ENCODE measurements at places on chromosomes 6 and 20.

DNA sequence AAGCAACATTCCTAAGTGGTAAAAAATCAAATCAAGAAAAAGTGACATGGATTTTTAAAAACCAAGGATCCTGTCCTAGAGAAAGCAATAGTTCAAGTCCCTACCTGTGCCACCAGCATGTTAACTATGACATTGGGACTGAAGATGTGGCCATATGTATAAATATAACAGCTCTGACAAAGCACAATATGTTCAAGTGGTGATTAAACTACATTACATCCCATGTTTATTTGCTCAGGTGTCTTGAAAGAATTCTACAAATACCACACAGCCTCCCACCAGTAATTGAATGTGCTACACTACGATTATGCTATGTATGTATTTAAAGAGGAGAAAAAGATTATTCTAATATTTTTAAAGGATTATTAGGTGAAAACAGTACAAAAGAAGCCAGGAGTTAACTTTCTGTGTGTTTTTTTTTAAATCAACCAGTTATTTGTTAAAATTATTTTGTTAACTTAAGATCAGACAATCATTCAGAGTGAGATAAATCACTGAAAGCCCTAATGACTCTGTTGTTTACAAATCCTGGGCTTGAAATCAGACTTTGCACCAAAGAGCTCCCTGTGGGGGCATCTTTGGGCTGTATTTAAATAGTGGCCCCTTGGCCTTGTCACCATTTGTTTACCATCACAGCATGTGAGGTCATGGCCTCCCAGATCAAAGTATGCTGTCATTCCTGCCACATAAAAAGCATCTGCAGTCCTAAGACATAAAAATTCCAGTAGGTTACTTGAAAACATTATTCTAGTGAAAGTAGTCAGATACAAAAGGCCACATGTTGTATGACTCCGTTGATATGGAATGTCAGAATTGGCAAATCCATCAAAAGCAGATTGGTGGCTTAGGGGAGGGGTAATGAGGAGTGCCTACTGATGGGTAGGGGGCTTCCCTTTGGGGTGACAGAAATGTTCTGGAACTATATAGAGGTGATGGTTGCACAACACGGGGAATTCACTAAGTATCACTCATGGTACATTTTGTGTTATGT, 17.1 kb downstream of the TTLL2 start:
- no peak for DNase-seq

DNA sequence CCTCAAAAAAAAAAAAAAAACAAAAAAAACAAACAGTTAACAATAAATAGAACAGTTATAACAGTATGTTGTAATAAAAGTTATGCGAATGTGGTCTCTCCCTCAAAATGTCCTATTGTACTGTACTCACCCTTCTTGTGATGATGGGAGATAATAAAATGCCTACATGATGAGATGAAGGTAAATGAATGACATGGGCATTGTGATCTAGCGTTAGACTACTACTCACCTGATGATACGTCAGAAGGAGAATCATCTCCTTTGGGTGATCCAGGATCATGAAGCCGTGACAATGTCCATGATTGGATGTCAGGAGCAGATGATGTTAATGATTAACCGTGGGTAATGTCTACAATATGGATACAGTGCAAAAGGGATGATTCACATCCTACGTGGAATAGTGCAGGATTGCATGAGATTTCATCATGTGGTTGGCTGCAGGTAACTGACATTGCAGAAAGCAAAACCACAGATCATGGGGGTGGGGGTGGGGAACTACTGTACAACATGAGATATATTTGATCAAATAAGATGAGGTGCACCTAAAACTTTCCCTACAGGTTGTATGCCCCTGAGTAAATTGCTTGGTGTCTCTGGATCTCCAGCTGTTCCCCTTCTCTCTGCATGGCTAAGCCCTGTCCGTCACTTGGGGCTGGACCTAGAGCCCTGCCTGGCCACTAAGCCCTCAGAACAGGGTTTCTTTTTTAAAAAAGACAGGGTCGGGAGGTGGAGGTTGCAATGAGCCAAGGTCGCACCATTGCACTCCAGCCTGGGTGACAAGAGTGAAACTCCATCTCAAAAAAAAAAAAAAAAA, 6.2 kb upstream of the RBCK1 start:
- DNase-seq = no peak

DNA sequence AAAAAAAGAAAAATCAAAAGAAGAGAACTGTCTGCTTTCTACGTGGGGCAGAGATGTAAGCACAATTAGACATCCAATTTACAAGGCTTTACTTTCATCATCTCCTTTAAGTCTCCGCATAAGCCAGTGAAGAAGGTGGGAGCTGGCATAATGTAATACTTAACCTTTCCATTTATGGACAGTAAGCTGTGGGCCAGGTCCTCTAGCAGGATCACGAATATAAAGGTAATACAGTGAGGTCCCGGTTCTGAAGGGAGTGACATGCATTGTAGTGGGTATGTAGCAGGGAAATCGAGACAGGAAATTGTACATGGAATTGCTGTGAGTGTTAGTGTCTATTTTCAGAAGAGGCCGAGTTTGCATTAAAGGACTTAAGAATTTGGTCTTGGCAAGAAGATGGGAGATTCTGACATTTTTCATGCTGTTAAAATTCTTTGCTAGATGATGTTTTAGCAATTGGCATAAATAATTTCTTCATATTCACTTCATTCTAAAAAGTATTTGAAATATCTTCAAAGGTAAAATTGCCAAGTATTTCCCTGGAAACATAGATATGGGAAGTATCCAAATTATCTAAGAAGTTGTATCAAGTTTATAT, 20.4 kb upstream of the POPDC3 start:
- DNase-seq = no peak

DNA sequence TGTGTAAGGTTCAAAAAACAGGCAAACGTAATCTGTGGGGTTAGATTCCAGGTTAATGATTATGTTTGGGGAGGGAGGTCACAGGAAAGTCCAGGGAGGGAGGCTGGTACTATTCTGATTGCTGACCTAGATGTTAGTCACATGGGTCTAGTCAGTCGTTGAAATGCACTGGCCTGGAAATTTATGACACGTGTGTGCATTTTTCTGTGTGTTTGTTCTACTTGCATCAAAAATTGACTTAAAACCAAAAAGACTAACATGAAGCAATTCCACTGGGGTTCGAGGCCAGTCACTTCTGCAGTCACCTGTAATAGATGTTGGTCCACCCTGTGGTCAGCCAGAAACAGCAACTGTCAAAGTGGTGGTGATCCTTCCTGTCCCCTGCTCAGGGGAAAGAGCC, 104.2 kb upstream of the MLN start:
- no peak for DNase-seq

DNA sequence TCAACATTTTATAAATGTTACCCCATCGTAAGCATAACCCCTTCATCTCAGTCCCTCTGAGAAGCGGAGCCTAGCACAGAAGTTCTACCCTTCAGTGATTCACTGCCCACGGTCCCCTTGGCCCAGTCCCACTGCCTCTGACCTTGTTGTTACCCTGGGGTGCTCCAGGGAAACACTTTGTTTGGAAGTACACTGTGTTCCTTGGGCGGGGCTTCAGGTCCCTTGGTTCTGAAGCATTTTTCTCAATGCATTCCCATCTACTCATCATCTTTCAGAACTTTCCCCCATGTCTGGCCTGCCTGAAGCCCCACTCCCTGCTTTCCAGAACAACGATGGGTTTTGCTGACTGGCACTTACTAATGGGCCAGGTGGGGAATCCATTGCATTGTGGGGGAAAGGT, 296.2 kb downstream of the FOXA2 start:
- no peak for DNase-seq

DNA sequence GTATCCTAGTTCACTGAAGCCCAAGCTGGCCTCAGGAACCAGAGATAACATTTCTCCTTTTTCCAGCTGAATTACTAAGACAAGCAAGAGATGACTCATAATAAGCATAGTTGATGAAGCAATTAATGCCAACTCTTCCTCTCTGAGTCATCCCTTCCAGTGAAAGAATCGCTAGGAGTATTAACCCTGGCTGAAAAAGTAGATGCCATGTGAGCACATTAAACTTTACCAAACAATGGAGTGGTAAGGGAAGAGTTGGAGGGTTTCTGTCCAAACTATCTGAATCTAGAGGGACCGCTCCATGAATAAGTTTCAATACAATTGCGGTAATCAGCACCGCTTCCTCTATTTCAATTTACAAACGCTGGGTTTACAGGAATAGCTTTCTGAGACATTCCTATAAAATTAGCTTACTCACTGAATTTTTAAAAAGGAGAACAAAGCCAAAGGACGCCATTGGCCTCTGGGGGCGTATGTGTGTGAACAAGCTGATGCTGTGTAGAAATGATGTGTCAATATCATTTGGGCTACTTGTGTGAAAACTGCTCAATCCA, 48.3 kb downstream of the ATXN1 start:
- no peak for DNase-seq

- DNase-seq = no peak
Measured at GRCh38 chr6:66190858-66191257, 483.8 kb upstream of the EYS start.

DNA sequence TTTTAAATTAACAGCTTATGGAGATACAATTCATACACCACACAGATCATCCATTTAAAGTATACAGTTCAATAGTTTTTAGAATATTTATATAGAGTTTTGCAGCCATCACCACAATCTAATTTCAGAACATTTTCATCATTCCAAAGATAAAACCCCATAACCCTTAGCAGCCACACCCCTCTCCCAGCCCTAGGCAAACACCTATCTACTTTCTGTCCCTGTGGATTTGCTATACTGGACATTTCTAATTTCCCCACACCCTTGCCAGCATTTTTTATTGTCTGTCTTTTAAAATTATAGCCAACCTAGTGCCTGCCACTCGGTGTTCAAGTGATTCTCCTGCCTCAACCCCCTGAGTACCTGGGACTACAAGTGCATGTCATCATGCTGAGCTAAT, 23.0 kb upstream of the AKAP7 start:
- DNase-seq = no peak

DNA sequence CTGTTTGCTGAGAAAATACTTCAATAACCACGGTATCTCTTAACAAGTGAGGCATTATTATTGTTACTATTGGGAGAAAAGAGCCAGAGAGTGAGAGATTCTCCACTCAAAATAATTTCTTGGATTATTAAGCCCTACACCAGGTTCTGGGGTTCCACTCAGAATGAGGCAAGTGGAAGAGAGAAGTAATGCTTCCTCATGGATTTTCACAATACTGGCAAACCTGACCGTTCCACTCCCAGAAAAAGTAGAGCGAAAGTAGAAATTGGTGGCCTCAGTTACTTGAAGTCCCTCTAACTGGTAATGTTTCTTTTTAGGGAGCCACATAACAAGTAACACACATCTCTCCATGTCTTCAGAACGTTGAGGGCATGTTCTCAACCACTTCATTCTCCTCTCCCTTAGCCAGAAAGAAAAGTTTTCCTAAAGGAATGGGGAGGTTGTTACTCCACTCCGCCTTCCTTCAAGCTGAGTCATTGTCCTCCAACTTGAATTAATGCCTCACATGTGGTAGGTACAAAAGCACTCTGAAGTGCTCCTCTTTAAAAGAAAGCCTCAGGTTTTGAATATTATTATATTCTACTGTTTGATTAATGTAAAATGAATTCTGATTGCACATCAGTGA, 1.9 kb downstream of the BAG2 start:
- DNase-seq = no peak

DNA sequence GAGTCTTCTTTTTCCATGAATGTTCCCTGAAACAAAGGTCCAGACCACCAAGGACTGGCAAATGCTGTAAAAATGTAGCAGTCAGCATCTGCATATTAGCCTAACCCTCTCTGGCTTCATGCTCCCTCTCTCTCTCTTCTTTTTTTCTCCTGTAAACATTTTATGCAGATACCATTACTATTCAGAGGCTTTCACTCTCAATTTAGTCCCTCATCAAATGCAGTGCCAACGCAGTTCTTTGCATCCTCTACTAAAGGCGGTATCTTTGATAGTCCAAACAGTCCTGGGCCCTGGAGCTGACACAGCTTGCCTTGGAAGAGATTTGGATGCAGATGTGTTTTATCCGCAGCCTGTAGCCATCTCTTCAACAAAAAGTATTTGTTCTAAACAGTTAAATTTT, 167.1 kb upstream of the MMS22L start:
- no peak for DNase-seq

DNA sequence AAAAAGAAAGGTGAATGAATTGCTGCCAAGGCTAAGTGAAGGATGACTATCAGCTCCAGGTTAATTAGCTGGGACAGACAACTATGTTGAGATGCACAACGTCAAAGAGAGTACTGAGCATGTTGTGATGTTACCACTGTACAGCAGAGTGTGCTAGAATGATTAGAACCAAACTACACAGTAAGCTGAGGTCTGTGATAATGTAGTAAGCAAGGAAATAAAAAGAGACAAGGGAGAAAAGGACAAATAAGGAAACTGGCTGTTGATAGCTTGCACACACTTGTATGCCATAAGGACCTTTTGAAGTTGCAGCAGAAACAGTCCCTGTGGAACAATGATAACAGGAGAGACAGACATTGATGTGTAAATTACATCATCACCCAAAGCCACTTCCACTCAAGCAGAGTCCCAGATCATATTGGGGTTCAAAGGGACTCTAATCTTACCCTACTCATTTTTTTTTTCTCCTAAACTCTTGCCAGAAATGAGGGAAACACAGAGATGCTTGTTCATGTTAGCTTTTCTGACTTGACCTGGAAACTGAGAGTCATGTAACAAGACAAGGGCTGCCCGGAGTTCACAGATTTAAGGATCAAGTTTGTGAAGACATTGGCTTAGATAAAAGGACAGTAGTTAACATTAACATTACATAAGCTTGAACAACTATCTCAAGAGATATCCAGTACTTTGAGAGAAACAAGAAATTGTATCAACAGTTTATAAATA, 189.9 kb downstream of the CENPW start:
- DNase-seq = no peak

DNA sequence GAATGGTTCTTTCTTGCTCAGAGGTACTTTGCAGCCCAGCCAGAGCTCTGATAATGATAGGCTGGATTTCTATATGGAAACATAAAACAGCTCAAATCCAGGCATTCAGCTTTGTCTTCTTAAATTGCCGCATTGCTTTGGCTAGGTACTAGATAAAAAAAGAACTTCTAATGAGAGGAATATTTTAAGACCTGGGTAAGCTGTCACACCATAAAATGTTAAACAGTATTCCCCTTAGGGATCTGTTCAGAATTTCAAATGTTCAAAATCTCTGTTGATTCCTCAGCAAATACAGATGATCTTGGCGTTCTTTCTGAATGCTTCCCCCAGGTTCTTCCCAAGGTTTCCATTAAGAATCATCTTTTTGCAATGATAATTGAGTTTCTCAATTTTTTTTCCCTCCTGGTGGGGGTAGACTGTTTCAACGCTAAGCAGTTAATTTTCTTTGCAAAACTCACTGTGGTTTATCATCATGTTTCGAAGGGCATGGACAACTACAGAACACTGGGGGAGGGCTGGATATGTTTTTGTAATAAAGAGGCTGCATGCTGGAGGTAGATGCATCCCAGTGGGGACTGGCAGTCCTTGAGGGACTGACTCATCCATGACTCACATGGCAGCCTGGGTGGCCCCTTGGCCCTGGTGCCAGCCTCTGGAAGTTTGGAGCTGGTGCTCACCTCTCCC, 31.0 kb downstream of the TIAM2 start:
- DNase-seq = peak; percentile 7
